ENCODE measurements at places on chromosomes 1 and 21.
A peak's percentile ranks its signal among the peaks of the same experiment; 100 is the strongest.

GRCh38 chr1:240499012-240499411 lies 112.9 kb downstream of the GREM2 start:
- DNase-seq, result no peak

DNA sequence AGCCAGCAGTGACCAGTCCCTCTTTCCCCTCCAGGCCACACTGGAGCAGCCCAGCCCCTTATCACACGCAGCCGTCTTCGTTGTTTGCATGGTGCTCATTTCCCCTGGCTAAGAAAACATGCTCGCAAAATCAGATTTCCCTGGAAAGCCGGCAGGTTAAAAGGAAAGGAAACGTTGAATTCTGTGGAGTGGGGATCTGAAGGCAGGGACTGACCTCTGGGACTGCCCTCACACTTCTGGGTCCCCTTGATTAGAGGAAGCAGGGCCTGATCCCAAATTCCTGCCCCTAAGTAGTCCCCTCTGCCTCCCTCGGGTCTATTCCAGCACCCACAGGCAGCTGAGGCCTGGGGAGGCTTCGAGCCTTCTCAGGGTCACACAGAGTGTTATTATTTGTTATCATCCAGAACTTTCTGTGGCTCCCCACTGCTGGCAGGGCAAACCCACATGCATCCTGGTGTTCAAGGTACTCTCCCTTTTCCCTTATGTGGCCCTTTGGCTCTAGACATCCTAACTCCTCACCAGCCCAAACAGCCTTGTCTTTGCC lies 125.2 kb upstream of the ZBTB40 start:
- no peak for DNase-seq

DNA sequence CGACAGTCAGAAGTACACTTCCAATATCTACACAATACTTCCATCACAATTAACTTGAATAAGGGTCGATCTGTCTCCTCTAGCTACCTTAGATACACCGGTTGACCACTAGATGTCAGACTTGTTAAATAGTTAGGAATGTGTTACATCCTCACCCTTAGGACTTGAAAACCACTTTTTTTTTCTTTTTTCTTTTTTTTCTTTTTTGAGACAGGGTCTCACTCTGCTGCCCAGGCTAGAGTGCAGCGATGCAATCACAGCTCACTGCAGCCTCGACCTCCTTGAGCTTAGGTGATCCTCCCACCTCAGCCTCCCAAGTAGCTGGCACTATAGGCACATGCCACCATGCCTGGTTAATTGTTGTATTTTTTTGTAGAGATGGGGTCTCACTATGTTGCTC lies 120.4 kb upstream of the GREM2 start:
- no peak for DNase-seq

DNA sequence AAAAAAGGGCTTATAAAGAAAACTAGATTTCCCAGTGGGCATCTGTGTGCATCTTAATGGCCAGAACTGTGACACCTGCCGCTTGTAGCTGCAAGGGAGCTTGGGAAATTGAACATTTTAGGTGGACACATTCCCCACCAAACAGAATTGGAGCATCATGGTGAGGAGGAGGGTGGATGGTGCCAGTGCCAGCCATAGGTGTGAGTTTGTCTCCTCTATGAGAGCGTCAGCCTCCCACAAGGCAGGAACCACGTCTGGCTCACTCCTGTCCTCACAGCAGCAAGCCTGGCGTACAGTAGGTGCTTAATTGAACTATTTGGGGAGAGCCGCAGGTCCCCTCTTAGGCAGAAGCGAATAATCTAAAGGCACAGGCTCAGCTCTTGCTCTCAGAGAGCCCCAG lies 124.5 kb upstream of the TMEM51 start:
- DNase-seq, result no peak

DNA sequence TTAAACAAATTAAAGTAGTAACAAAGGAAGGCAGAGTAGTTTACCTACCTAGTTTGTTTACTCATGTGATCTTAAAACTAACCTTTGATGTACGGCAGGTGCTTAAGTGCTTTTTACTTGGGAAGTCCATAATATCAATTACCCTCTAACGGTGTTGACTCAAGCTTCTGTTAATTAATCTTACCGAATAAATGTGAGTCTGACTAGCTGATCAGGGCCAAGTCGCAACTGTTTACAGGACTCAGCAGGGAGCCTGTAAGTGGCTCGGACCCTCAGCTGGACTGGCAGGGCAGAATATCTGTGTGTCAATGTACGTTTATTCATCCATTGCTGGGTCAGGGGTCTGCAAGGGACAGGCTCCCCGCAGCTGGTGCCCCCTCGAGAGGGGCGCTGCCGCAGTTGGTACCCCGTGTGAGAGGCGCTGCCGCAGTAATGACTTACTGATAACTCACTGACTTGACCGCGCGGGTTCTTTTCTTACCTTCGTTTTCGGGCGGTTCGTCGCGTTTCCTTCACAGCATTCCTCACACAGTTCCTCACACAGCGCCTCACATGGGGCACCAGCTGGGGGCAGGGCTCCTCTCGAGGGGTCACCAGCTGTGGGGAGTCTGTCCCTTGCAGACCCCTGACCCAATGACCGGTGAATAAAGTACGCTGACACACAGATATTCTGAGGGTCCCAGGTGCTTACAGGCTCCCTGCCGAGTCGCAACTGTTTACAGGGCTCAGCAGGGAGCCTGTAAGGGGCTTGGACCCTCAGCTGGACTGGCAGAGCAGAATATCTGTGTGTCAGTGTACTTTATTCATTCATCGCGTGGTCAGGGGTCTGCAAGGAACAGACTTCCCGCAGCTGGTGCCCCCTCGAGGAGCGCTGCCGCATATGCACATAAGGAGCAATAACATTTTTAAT lies 3.0 kb downstream of the FMO1 start:
- DNase-seq, result peak; percentile 14
